ENCODE measurements at places on chromosomes 3 and 15. TPM values are rescaled to one million over a fixed set of nuclear protein-coding genes. Genes with fewer than 3 reads are reported as not detected.

CCDC14 gene
- total RNA-seq = 7.3 TPM

GUCA1C gene
- not detected for total RNA-seq

DNA sequence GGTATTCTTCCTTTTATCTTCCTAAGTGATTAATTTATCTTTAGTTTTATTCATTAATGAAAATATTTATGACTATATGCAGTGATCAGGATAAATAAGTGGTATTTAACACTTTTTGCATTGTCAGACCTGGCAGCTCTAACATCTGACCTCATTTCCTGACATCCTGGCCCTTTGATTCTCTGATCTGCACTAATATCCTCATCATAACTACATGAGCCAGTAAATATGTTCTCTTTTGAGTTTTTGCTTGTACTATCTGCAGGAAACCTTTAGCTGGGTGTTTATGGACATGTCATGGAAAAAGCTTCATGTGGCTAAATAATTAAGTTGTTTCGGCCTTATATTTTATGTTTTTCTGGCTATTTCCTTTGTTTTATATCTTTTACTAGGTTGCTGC lies 10.5 kb downstream of the NKTR start:
- H3K27me3 ChIP-seq = no peaks in the 10 kb centered on the region
- H3K4me3 ChIP-seq = no peak overlapping the region
- peaks cover 25% of the 10 kb centered on the region for H3K4me1 ChIP-seq
- DNase-seq = no peak
- H3K36me3 ChIP-seq = no peaks in the 10 kb centered on the region

CCDC54 gene
- total RNA-seq = not detected

- H3K4me3 ChIP-seq = no peak overlapping the region
- no peak overlapping the region for H3K27ac ChIP-seq
- DNase-seq = no peak
- peaks cover 7% of the 10 kb centered on the region for H3K4me1 ChIP-seq
- no peaks in the 10 kb centered on the region for H3K36me3 ChIP-seq
Measured at GRCh38 chr3:60217156-60217911, 1033.9 kb downstream of the FHIT start.

CHRNA3 gene
- total RNA-seq = 27.7 TPM

FAM107A gene
- 1.2 TPM for total RNA-seq

- H3K4me3 ChIP-seq = no peak overlapping the region
- H3K4me1 ChIP-seq = no peaks in the 10 kb centered on the region
Measured at GRCh38 chr3:22122567-22122966, 371.6 kb upstream of the ZNF385D start.

DNA sequence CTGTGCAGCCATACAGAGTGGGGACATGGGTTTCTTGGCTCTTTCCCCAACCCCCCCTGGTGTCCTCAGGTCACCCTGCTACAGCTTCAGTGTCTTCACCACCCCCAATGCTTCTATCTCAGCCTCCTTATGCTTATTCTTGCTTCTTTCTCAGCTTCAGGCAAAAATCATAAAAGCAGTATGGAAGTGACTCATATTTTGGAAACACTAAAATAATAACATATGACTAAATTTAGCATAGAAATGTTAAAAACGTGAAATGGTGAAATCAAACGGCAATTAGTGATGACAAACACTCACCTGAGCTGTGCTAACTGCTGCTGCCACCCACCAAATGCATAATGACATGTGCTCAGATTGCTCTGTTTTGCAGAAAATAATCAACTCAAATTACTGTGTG lies 475.2 kb upstream of the EPHA3 start:
- no peak for DNase-seq
- no peak overlapping the region for H3K27ac ChIP-seq
- H3K36me3 ChIP-seq = no peaks in the 10 kb centered on the region
- no peak overlapping the region for H3K4me3 ChIP-seq

GRCh38 chr3:3189961-3190360 lies 10.5 kb upstream of the CRBN start:
- no peak for DNase-seq
- H3K36me3 ChIP-seq = no peaks in the 10 kb centered on the region
- H3K27ac ChIP-seq = no peak overlapping the region
- no peaks in the 10 kb centered on the region for H3K27me3 ChIP-seq
- no peak overlapping the region for H3K4me3 ChIP-seq
- no peaks in the 10 kb centered on the region for H3K4me1 ChIP-seq

TF gene
- 13.9 TPM for total RNA-seq

- no peak overlapping the region for H3K27ac ChIP-seq
- peaks cover 21% of the 10 kb centered on the region for H3K36me3 ChIP-seq
- H3K4me1 ChIP-seq = no peaks in the 10 kb centered on the region
- DNase-seq = no peak
- H3K4me3 ChIP-seq = no peak overlapping the region
- H3K27me3 ChIP-seq = no peaks in the 10 kb centered on the region
Measured at GRCh38 chr15:41018534-41018933, 65.3 kb downstream of the CHAC1 start.

UTS2B gene
- total RNA-seq = not detected
